ENCODE measurements at places on chromosomes 16 and 17.

DNA sequence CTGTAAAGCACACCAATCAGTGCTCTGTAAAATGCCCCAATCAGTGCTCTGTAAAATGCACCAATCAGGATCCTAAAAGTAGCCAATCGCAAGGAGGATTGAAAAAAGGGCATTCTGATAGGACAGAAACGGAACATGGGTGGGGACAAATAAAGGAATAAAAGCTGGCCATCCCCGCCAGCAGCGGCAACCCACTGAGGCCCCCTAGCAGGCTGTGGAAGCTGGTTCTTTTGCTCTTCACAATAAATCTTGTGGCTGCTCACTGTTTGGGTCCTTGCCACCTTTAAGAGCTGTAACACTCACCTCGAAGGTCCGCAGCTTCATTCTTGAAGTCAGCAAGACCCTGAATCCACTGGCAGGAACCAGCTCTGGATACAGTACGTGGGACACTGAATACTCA is 162.4 kb upstream of the TBX2 start:
- no peak for DNase-seq

GRCh38 chr17:28702026-28702751 is 9.5 kb downstream of the PROCA1 start:
- DNase-seq, result no peak

DNA sequence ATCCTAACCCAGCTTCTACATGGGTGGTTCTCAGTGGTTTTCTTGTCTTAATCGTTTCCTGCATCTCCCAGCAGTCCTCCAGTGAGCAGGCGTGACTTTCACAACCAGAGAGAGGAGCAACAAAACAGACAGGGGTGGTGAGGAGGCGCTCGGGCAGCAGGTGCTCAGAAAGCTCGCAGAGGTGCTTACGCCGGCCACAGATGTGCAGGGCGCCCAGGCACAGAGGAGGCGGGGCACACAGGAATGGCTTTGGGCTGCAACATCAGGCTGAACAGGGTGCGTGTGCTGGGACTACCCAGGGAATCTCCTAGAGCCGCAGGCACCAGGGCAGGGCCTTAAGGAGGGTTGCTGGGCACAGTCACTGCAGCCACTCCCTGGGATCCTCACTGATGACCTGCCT is 32.6 kb downstream of the KLHDC4 start:
- DNase-seq, result no peak

- DNase-seq, result no peak
Observed at GRCh38 chr17:65576939-65577338, 15.5 kb upstream of the AXIN2 start.

DNA sequence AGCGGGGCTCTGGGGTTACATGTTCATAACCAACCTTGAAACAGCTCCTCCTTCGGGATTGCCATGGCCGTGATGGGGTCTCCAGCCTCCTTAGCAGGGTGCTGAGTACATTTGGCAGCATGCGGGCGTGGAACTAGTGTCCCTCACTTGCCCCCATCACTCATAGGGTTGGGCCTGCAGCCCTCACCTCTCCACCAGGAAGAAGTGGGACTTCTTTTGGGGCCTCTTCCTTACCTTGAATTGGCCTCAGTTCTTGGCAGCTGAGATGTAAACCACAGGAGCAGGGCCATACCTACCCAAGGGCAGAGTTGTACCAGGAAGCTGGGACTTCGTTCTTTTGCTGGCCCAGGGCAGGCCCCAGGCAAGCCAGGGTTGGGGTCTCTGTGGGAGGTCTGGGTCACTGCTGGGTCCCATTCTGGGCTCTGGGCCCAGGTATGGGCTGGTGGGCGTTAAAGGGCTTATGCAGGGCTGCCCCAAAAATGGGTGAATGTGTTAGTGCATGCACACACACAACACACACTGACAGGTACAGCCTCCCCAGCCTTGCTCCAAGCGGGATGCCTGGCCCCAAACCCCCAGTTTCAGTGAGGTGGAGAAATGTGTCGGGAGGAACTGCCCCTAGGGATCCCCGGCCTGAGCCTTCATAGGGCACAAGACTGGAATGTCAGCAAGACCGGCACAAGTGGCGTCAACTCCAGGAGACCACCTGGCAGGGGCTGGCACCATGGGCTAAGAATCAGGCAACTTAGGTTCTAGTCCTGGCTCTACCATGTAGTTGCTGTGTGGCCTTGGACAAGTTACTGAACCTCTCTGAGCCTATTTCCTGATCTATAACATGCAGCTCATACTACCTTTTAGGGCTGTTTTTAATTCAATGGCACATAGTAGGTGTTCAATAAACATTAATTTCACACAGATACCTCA is 3.9 kb upstream of the KRT15 start:
- DNase-seq, result no peak

GRCh38 chr16:17070882-17071592 is 399.7 kb downstream of the XYLT1 start:
- DNase-seq, result peak; percentile 80

DNA sequence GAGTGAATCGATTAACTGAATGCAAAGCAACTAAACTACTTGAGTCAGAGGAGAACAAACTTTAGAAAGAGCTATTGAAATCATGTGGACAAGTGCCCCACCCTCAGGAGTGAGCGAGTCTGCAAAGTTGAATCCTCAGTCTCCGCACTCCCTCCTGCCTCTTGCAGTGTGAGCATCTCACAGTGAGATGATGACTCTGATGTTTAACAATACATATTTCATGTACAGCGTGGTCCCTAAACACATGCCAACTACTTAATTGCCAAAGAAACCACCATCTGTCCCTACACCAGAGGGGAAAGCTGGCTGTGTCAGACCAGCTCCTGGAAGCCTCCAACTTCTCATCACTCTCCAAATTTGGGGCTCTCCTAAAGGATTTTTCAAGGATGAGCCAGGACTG is 31.2 kb downstream of the PIMREG start:
- DNase-seq, result no peak

DNA sequence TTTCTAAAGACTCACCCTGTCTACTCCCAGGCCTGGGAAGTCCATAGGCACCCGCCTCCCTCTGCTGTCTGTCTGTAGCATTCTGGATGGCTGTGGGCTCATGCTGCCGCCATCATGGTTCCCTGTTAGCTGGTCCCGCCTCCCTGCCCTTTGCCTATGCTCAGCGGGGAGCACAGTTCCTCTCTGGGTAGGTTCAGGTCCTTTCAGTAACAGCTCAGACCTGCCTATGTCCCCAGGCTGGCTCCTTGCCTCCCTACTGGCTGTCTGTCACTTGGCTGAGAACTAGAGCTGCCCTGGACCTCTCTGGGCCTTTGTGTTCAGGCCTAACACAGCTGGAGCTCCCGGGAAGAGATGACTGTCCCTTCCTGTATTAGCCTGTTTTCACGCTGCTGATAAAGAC is 317.9 kb downstream of the SNX29 start:
- DNase-seq, result no peak
